ENCODE measurements at places on chromosomes 6 and 20. TPM values are rescaled to one million over a fixed set of nuclear protein-coding genes. Genes with fewer than 3 reads are reported as not detected.

OR2J3 gene
- not detected for total RNA-seq

IL17F gene
- total RNA-seq: not detected

XKR7 gene
- total RNA-seq: not detected

CAGE1 gene
- total RNA-seq: 0.20 TPM

ADAM33 gene
- not detected for total RNA-seq

RIPPLY2 gene
- not detected for total RNA-seq

SCRT2 gene
- not detected for total RNA-seq

GLP1R gene
- not detected for total RNA-seq

MAP3K4 gene
- 46.5 TPM for total RNA-seq

KCNK17 gene
- total RNA-seq: not detected

TREM1 gene
- 0.22 TPM for total RNA-seq

MCHR2 gene
- total RNA-seq: not detected

LRRN4 gene
- 0.10 TPM for total RNA-seq

COX4I2 gene
- total RNA-seq: not detected

ANKEF1 gene
- total RNA-seq: 15.8 TPM

BEND6 gene
- 4.0 TPM for total RNA-seq

PTCHD4 gene
- total RNA-seq: 1.1 TPM

BTN1A1 gene
- total RNA-seq: 0.32 TPM

AURKA gene
- total RNA-seq: 80.1 TPM

HLA-DOA gene
- total RNA-seq: 0.39 TPM

C6orf141 gene
- total RNA-seq: 31.6 TPM

GNMT gene
- 0.57 TPM for total RNA-seq

ANGPT4 gene
- not detected for total RNA-seq

CST4 gene
- total RNA-seq: not detected

HS3ST5 gene
- not detected for total RNA-seq

SAMD10 gene
- 4.2 TPM for total RNA-seq

PGC gene
- 1.2 TPM for total RNA-seq

UBR2 gene
- 20.5 TPM for total RNA-seq

MTFR2 gene
- total RNA-seq: 13.2 TPM

PAK5 gene
- not detected for total RNA-seq

RUNX2 gene
- 1.1 TPM for total RNA-seq

RBPJL gene
- total RNA-seq: not detected

TGM2 gene
- 6.1 TPM for total RNA-seq

PHACTR1 gene
- 0.17 TPM for total RNA-seq

PRDM13 gene
- total RNA-seq: not detected

IL17A gene
- not detected for total RNA-seq

CITED2 gene
- total RNA-seq: 46.1 TPM

BCAS1 gene
- 0.17 TPM for total RNA-seq

C20orf144 gene
- 0.37 TPM for total RNA-seq

FAM162B gene
- total RNA-seq: not detected

C6orf163 gene
- total RNA-seq: 1.5 TPM

CFB gene
- total RNA-seq: 1.5 TPM

CYP39A1 gene
- 0.54 TPM for total RNA-seq

TNFRSF6B gene
- total RNA-seq: 147 TPM

BTNL2 gene
- not detected for total RNA-seq

TRIM31 gene
- not detected for total RNA-seq

TSPO2 gene
- not detected for total RNA-seq

MYB gene
- total RNA-seq: 3.7 TPM

WFDC5 gene
- total RNA-seq: not detected

RTEL1 gene
- 58.0 TPM for total RNA-seq

NR2E1 gene
- not detected for total RNA-seq

OCSTAMP gene
- total RNA-seq: not detected

EYA4 gene
- not detected for total RNA-seq

BMP2 gene
- 0.15 TPM for total RNA-seq

DEFB128 gene
- total RNA-seq: not detected

FOXA2 gene
- total RNA-seq: 0.10 TPM

LKAAEAR1 gene
- not detected for total RNA-seq
